ENCODE measurements at places on chromosomes 11 and 22. TPM values are rescaled to one million over a fixed set of nuclear protein-coding genes. Genes with fewer than 3 reads are reported as not detected.

The RFPL2 gene
- not detected for total RNA-seq

The MMP10 gene
- total RNA-seq = not detected

The RIMBP3B gene
- 0.41 TPM for total RNA-seq

The PKP3 gene
- total RNA-seq = 0.07 TPM

The SF1 gene
- total RNA-seq = 362 TPM

The RIMBP3C gene
- total RNA-seq = 0.18 TPM

Measured in activated CD4-positive, alpha-beta T cell treated with anti-CD3 and anti-CD28 coated beads for 36 hours (primary cell).